ENCODE measurements at places on chromosomes 2 and 18. TPM values are rescaled to one million over a fixed set of nuclear protein-coding genes. Genes with fewer than 3 reads are reported as not detected.

DNA sequence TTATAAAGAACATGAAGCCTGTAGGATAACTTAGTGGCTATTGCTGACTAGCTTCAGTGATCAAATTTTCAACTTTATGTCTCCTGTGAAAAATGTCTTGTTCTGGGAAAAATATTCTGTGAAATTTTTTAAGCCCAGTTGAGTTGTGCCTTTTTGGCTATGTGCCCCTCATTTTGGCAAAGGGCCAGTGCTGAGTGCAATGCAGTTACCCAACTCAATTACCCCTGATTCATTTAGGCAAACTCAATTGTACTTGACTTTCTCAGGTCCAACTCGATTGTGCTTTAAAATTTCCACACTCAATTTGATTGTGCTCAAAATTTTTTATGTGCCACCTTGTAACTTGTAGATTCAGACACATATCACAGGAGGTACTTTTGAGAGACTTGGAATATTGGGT, 548.8 kb upstream of the NRP2 start:
- no peaks in the 10 kb centered on the region for H3K36me3 ChIP-seq
- H3K27me3 ChIP-seq: no peaks in the 10 kb centered on the region
- H3K27ac ChIP-seq: no peak overlapping the region

GRCh38 chr2:43985359-43985758, 10.4 kb downstream of the LRPPRC start:
- H3K36me3 ChIP-seq: peaks cover 4% of the 10 kb centered on the region
- no peaks in the 10 kb centered on the region for H3K4me1 ChIP-seq
- H3K27ac ChIP-seq: no peak overlapping the region
- no peak overlapping the region for H3K4me3 ChIP-seq
- no peak for DNase-seq

- DNase-seq: no peak
- no peaks in the 10 kb centered on the region for H3K4me1 ChIP-seq
- H3K4me3 ChIP-seq: no peak overlapping the region
Observed at GRCh38 chr2:84856787-84857186, 24.1 kb downstream of the TRABD2A start.

AAMP gene
- 99.5 TPM for total RNA-seq

CGREF1 gene
- total RNA-seq: 3.0 TPM

DAW1 gene
- not detected for total RNA-seq

DNA sequence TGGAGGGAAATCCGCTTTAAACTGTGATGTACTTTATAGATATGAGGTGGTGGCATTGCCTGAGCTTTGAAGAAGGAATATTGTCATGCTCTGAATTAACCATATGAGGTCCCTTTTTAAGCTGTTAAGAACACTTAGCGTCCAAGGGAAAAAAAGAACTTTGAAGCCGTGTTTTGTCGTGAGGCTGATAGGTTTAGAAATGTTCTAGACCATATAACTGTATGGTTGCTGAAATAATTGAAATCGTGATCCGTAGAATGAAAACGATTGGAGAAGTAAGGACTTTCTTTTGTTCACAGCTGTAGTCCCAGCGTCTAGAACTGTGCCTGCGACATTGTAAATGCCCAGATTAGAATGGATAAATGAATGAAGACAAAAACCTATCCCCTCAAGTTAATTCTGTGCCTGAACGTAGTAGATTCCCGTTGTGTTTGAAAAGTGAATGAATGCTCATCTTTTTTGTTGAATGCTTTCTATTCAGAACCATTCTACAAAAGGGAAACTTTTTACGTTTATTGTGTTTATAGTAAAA, 1.5 kb downstream of the SMCHD1 start:
- no peak for DNase-seq
- peak overlapping the region; percentile 68 for H3K4me3 ChIP-seq
- no peaks in the 10 kb centered on the region for H3K4me1 ChIP-seq
- no peaks in the 10 kb centered on the region for H3K36me3 ChIP-seq
- peak overlapping the region; percentile 96 for H3K27ac ChIP-seq
- H3K27me3 ChIP-seq: no peaks in the 10 kb centered on the region

- peaks cover 8% of the 10 kb centered on the region for H3K4me1 ChIP-seq
- no peaks in the 10 kb centered on the region for H3K36me3 ChIP-seq
- H3K27ac ChIP-seq: no peak overlapping the region
- no peak for DNase-seq
Observed at GRCh38 chr2:51247252-51247805, 215.4 kb upstream of the NRXN1 start.

GRCh38 chr18:31275722-31276463, 42.1 kb upstream of the DSG1 start:
- no peaks in the 10 kb centered on the region for H3K27me3 ChIP-seq
- H3K4me3 ChIP-seq: no peak overlapping the region
- peaks cover 12% of the 10 kb centered on the region for H3K4me1 ChIP-seq

- H3K4me3 ChIP-seq: no peak overlapping the region
- no peak overlapping the region for H3K27ac ChIP-seq
- DNase-seq: no peak
- H3K36me3 ChIP-seq: no peaks in the 10 kb centered on the region
Observed at GRCh38 chr2:217740178-217740577, 262.6 kb downstream of the TNS1 start.

- no peaks in the 10 kb centered on the region for H3K4me1 ChIP-seq
- no peaks in the 10 kb centered on the region for H3K36me3 ChIP-seq
- no peak overlapping the region for H3K4me3 ChIP-seq
- DNase-seq: no peak
- no peak overlapping the region for H3K27ac ChIP-seq
Observed at GRCh38 chr2:47935071-47935470, 28.8 kb upstream of the FBXO11 start.

DNA sequence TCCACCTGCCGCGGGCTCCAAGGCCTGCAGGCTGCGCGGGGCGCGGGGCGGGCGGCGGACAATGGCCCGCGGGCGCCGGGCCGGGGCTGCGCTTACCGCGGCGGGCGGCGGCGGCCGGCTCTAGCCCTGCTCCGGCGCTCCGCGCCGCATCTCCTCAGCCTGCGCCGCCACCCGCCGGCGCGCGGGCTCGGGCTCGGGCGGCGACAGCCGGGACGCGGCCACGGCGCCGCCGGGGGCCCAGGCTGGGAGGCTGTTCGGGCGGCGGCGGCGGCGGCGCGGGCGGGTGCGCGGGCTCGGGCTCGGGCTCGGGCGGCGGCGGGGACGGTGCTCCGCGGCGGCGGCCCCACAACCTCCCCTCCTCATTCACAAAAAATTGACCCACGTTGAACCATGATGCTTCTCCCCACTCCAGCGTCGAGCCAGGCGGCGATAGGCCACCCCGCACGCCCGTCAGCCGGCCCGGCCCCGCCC, at the start of gene HDAC4:
HDAC4 (minus strand) TSS at position 425 of the 471 bp plus-strand sequence. CDS start 48,321 bp downstream, outside the sequence.
- no peaks in the 10 kb centered on the region for H3K4me1 ChIP-seq
- H3K27ac ChIP-seq: peak within 1 kb of the TSS; percentile 100
- DNase-seq: no peak

POTEC gene
- total RNA-seq: not detected

- no peak for DNase-seq
- H3K27ac ChIP-seq: no peak overlapping the region
- no peaks in the 10 kb centered on the region for H3K36me3 ChIP-seq
- no peaks in the 10 kb centered on the region for H3K27me3 ChIP-seq
Observed at GRCh38 chr2:167132906-167133555, 244.8 kb downstream of the XIRP2 start.

DNA sequence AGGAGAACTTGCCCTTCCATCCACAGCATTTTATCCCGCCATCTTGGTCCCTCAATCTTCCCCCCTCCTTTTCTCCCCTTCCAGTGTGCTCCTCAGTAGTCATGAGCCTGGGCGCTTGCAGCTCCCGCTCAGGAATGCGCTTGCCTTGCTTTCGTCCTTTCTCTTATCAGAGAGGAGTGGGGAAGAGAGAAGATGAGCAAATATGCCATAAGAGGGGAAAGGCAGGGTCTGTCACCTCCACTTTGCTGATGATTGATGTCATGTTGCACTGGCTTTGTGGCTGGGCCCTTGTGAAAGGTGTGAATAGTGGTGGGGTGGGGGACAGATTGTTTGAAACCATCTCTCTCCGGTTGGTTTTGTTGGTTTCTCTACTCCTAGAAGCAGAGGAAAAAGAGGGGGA, 569.3 kb downstream of the TNS1 start:
- H3K4me1 ChIP-seq: peaks cover 3% of the 10 kb centered on the region
- H3K27ac ChIP-seq: no peak overlapping the region
- no peak overlapping the region for H3K4me3 ChIP-seq
- DNase-seq: no peak
- H3K36me3 ChIP-seq: no peaks in the 10 kb centered on the region
- no peaks in the 10 kb centered on the region for H3K27me3 ChIP-seq

- H3K27ac ChIP-seq: no peak overlapping the region
- H3K4me1 ChIP-seq: no peaks in the 10 kb centered on the region
- no peaks in the 10 kb centered on the region for H3K27me3 ChIP-seq
- no peak for DNase-seq
- no peak overlapping the region for H3K4me3 ChIP-seq
Observed at GRCh38 chr18:2827061-2827460, 19.7 kb upstream of the EMILIN2 start.

MERTK gene
- 13.7 TPM for total RNA-seq

DNA sequence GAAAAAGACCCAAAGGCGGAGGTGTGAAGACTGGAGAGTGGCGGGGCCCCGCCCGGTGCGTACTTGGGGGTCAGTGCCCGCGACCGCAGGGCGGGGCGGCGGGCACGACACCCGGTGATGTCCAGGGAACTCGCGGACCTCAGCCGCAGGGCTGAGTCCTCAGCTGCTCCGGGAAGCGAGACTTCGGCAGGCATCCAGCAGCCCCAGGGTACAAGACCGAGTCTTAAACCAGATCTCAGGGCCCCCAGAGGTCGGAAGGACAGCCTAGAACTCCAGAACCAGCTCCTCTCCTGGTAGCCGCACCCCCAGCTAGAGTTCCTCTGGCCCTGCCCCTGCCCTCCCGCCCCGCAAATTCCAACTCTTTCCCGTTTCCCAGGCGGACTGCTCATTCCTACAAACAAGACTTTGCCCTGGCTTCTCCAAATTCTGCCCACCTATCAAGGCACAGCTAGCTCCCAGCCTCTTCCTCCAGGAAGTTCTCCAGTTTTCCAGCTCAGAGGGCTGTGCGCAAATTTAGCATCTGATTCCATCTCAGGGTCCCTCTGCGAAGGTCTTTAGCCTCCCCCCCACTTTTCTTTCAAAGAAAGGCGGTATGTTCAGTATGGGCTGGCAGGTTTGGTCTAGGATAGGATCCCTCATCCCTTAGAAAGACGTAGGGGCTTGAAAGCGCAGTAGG, 26.0 kb upstream of the NOTO start:
- H3K4me1 ChIP-seq: peaks cover 4% of the 10 kb centered on the region
- H3K4me3 ChIP-seq: peak overlapping the region; percentile 46
- DNase-seq: no peak
- H3K36me3 ChIP-seq: no peaks in the 10 kb centered on the region
- H3K27me3 ChIP-seq: no peaks in the 10 kb centered on the region
- H3K27ac ChIP-seq: peak overlapping the region; percentile 34

SLC4A3 gene
- total RNA-seq: 0.18 TPM

DNA sequence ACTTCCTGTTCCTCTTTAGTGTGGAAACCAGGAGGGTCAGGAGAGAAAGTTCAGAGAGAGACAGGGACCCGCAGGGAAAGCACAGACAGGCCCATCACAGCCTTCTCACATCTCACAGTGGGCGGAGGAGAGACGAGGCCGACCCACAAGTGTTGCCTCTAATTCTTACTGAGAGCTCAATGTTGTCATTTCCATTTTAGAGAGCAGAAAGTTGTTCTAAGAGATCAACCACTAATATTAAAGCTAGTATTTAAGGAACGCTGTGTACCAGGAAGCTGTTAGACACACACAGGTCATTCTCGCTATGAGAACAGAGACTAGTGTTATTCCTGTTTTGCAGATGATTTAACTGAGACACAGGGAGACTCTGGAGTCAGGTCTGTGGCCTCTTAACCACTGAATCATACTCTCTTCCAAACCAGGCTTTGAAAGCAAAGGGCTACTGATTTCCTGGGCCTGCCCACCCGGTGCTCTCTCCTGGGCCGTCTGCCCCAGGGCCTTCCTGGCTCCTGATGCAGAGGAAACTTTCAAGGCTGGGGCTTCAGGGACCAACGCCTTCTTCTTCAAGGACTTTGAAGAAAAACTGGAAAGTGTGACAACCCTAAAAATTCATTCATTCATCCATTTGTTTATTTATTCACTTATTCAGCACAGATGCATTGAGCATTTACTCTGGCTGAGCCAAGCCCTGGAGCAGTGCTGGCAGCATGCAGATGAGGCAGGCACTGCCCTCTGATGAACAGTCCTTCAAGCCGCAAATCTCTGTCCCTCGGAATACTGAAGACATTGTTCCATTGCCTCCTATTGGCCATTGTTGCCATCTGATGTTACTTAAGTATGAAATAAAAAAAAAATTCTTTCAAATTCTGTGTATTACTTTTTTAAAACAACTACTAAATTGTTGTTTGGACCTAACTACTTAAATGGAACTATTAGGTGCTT, 37.2 kb upstream of the BIN1 start:
- H3K36me3 ChIP-seq: no peaks in the 10 kb centered on the region
- no peaks in the 10 kb centered on the region for H3K4me1 ChIP-seq
- no peaks in the 10 kb centered on the region for H3K27me3 ChIP-seq

DNA sequence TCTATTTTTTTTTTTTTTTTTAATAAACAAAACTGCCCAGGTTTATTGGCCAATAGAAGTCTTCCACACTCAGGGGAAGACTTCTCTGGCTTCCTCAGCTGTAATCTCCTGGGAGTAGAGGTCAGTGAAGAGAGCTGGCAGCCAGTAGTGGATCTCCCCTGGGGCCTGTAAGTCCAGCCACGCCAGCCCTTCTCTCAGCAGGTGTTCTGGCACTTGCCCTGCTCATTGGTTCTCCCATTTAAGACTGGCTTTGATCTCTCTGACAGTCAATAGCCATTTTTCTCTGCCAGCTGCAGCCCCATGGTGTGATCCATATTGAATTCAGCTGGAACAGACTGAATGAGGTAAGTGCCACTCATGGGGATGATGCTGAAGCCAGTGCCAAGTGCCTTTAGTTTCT, 170.6 kb upstream of the SPHKAP start:
- H3K27ac ChIP-seq: no peak overlapping the region
- no peak overlapping the region for H3K4me3 ChIP-seq
- no peaks in the 10 kb centered on the region for H3K36me3 ChIP-seq
- DNase-seq: no peak
- no peaks in the 10 kb centered on the region for H3K27me3 ChIP-seq

PAX3 gene
- total RNA-seq: not detected

- H3K27me3 ChIP-seq: peaks cover 3% of the 10 kb centered on the region
- no peak overlapping the region for H3K27ac ChIP-seq
- no peaks in the 10 kb centered on the region for H3K36me3 ChIP-seq
- H3K4me1 ChIP-seq: no peaks in the 10 kb centered on the region
- DNase-seq: no peak
Observed at GRCh38 chr2:231920795-231921194, 5.4 kb downstream of the NPPC start.

GRCh38 chr2:217978536-217979150, 24.2 kb downstream of the TNS1 start:
- H3K27ac ChIP-seq: peak overlapping the region; percentile 51
- no peaks in the 10 kb centered on the region for H3K4me1 ChIP-seq
- no peaks in the 10 kb centered on the region for H3K36me3 ChIP-seq
- DNase-seq: no peak
- H3K4me3 ChIP-seq: peak overlapping the region; percentile 55

FAM110C gene
- total RNA-seq: 17.8 TPM

Data from right lobe of liver (tissue), 6 donors.